ENCODE measurements at places on chromosomes 4 and X. TPM values are rescaled to one million over a fixed set of nuclear protein-coding genes. Genes with fewer than 3 reads are reported as not detected.

The NPY2R gene
- total RNA-seq, result not detected

The TRPC3 gene
- 0.12 TPM for total RNA-seq

The CCDC120 gene
- 3.0 TPM for total RNA-seq

The GPRASP1 gene
- total RNA-seq, result 0.22 TPM

The RNF128 gene
- total RNA-seq, result not detected

Data from A549 treated with Mapracorat at 1 μM for 4 hours (cell line).